Urinary bladder (tissue), 4 donors: ENCODE measurements at places on chromosomes 1 and 21. TPM values are rescaled to one million over a fixed set of nuclear protein-coding genes. Genes with fewer than 3 reads are reported as not detected.
A peak's percentile ranks its signal among the peaks of the same experiment; 100 is the strongest.

C4BPB gene
- polyA plus RNA-seq = 0.46 TPM

MROH7 gene
- polyA plus RNA-seq = 3.0 TPM

RAB42 gene
- 2.5 TPM for polyA plus RNA-seq

PDZK1 gene
- 0.18 TPM for polyA plus RNA-seq

PTGER3 gene
- polyA plus RNA-seq = 16.0 TPM

MYBPH gene
- polyA plus RNA-seq = not detected

USH2A gene
- not detected for polyA plus RNA-seq

PTGFR gene
- polyA plus RNA-seq = 9.2 TPM

CD244 gene
- polyA plus RNA-seq = 0.89 TPM

TDRD10 gene
- polyA plus RNA-seq = 4.1 TPM

LRRIQ3 gene
- 0.23 TPM for polyA plus RNA-seq

TFF2 gene
- not detected for polyA plus RNA-seq

GBP7 gene
- 0.03 TPM for polyA plus RNA-seq

DNA sequence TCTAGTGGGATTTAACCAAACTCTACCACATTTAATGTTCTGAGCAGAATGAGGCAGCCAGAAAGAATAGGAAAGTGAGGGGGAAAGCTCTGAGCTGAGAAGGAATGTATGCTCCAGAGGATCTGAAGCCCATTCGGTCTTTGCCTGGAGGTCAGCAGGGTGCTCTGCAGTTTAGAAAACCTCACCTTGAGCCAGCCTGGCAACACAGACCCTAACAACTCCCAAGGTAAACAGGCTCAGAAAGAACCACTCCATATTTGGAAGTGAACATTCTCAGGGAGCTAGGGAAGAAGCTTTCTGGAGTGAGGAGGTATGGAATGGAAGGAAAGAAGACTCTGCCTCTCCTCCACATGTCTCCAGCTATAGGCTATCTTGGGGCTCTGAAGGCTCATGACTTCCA lies 398.8 kb downstream of the SEC16B start:
- DNase-seq = no peak

DNA sequence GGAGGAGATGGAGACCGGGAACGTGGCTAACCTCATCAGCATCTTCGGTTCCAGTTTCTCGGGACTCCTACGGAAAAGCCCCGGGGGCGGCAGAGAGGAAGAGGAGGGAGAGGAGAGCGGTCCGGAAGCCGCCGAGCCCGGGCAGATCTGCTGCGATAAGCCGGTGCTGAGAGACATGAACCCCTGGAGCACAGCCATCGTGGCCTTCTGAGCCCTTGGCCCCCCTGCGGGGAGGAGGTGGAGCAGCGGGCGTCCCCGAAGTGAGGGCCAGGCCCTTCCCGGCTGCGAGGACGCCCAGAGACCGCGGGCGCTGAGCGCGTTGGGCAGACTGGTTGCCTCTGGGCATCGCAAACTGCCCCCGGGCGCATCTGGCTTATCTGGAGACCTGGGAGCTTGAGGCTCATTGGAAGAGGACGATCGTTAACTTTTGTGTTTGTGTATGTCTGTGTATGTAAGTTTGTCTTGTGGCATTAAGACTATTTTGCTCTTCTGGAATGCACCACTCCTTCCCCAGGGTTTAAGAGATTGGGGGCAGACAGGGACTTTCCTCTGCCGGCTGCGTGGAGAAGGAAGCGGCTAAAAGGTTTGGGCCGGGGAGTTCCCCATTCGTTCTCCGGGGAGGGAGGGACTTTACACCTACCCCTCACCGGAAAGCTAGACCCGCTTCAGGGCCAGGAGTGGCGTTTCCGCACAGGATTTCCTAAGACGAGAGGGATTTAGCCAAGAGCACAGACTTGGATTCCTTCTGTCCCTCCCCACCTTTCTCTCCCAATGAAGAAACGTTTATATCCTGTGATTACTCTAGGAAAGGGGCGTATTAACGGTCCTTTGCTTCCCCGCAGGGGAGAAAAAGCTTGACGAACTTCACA lies 1.4 kb downstream of the IER5 start:
- DNase-seq = peak; percentile 33

- no peak for DNase-seq
Observed at GRCh38 chr21:35091496-35091895, 42.4 kb upstream of the RUNX1 start.

- no peak for DNase-seq
Observed at GRCh38 chr1:72662918-72663317, 380.6 kb upstream of the NEGR1 start.

DNA sequence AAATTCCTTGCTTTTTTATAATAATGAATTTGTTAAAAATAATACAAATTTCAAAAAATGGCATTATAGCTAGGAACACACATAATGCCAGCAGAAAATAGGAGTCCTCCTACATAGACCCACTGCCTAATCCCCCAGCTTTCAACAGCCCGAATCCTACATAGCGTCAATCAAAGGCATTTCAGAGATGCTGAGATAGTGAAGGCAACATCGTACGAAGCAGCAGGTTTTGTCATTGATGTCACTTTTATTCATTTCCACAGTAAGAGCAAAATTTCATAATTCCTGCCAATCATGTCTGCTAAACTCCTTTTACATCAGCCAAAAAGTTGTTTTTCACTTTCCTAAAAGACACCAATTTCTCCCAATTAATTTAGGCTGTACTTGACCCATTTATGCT lies 94.1 kb downstream of the GREM2 start:
- no peak for DNase-seq

GRCh38 chr1:91697861-91698260 lies 188.1 kb downstream of the TGFBR3 start:
- no peak for DNase-seq

DNA sequence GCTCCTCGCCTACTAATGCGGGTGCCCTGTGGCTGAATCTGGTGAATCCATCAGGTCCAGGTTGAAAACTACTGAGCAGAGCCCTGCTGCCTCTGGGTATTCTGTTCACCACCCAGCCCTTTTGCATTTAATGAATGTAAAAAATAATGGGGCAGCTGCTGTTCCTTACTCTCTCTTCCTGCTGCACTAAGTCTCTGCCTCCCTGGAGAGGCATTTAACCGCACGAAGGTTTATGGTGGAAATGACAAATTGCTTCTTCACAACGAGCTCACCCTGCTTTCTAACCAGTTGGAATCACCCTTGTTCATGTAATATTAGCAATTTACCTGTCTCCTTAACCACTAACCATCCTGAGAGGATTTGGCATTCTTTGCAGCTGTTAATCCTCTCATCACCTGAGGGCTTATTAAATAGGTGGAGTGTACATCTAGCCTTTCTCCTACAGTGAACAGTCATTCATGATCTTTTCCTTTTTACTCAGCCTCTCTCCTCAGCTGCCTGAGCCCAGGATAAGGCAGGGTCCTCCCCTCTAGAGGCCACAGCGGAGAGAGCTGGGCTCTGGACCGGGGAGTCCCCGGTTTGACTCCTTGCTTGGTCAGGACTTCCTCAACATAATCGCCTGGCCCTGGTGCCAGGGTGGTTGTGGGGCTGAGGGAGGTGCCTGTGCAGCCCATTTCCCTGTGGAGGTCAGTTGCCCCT lies 97.6 kb downstream of the NOS1AP start:
- no peak for DNase-seq

- no peak for DNase-seq
Observed at GRCh38 chr1:115717541-115717940, 51.0 kb downstream of the CASQ2 start.

- no peak for DNase-seq
Observed at GRCh38 chr1:101309334-101310311, 72.8 kb downstream of the S1PR1 start.

- no peak for DNase-seq
Observed at GRCh38 chr1:26550946-26551345, 21.4 kb downstream of the RPS6KA1 start.

DNA sequence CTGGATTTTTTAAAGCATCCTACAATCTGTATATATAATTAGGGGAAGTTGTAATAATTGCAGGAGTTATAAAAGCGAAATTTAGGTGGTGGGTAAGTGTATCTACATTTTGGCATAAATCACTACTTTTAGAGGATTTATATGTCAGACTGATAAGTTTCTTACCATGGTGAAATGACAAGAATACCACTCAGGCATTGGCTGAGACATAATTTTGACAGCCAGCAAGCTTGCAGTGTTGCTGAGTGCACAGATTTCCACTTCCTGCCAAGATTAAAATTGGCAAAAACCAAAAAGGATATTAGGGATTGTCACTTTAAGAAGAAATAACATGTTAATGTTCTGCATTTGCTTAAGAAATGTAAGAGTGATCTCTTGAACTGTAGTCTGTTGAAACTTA lies 28.2 kb downstream of the NFIA start:
- no peak for DNase-seq

GRCh38 chr1:86155051-86155806 lies 1.3 kb downstream of the COL24A1 start:
- DNase-seq = no peak

- no peak for DNase-seq
Observed at GRCh38 chr1:108512239-108513043, 47.5 kb upstream of the EEIG2 start.

DNA sequence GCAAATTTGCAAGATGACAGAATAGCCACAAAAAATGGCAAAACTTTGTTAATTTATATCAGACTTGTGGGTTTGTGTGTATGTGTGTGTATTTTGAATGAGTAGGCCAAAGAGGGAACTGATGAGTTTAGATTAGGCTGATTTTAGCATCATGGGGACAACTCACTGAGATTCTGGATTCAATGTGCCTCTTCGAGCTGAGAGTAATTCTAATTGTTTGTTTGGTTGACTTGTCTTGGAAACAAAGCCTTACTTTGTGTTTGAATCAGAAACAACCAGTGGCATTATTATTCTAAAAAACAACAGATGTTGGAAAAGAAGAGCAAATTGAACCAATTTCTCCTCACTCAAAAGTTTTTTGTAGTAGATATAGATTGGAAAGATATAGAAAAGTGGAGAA lies 40.5 kb upstream of the C21orf91 start:
- no peak for DNase-seq

GRCh38 chr1:79105500-79105899 lies 99.0 kb upstream of the ADGRL4 start:
- DNase-seq = no peak

GRCh38 chr1:53342735-53343470 lies 15.0 kb upstream of the LRP8 start:
- no peak for DNase-seq

DNA sequence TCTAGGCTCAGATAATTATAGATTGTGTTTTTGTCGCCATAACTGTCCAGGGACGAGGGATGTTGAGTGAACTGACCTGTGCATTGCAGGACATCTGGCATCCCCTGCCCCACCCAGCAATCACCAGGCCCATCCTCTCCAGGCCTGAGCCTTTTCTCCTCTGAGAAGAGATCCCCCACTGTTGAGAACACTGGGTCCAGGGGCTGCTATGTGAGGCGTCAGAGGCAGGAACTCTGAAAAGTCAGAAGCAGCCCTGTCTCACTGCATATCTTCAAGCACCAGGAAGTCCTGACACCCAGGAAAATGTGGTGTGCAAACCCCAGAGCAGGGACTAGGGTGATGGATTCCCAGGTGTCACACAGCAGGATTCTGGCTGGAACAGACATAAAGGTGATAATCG lies 17.1 kb upstream of the ACBD3 start:
- DNase-seq = no peak

- no peak for DNase-seq
Observed at GRCh38 chr1:27886353-27886679, 14.0 kb downstream of the THEMIS2 start.

DNA sequence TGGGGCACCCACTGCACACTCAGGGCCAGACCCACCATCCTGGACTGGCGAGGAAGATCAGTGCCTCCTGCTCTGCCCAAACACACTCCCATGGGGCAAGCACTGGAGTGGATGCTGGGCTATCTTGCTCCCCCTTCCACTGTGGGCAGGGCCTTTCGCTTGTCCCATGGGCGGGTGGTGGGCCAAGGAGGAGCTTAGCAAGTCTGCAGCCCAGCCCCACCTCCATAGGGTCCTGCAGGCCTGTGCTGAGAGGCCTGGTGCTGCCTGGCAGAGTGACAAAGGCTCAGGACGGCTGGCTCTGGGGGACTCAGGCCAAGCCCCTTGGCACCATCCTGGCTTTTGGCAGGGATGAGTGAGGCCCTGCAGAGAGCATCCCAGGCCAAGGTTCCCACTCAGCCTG lies 89.4 kb downstream of the PTPRU start:
- no peak for DNase-seq

DNA sequence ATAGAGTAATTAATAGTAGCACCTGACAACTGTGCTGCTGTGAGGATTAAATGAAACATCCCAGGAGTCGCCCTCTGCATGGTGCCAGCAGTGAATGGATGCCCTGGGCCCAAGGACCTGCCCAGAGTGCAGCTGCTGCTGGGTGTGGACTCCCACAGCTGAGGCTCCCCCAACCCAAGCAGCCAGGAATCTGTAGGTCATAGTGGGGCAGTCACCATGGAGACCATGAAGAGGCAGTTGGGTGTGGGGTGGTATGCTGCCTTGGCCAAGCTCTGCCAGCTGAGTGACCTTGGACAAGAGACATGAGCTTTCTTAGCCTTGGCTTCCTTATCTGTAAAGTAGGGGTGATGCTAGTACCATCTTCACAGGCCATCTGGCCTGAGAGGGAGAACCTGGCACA lies 9.4 kb downstream of the OLIG2 start:
- no peak for DNase-seq

- DNase-seq = no peak
Observed at GRCh38 chr1:165882168-165882837, 54.9 kb downstream of the UCK2 start.
